ENCODE measurements at places on chromosomes 6 and 20.

GRCh38 chr6:16145038-16145437, 16.2 kb downstream of the MYLIP start:
- no peak for DNase-seq

GRCh38 chr6:84450018-84450417, 222.6 kb upstream of the CEP162 start:
- DNase-seq: no peak

DNA sequence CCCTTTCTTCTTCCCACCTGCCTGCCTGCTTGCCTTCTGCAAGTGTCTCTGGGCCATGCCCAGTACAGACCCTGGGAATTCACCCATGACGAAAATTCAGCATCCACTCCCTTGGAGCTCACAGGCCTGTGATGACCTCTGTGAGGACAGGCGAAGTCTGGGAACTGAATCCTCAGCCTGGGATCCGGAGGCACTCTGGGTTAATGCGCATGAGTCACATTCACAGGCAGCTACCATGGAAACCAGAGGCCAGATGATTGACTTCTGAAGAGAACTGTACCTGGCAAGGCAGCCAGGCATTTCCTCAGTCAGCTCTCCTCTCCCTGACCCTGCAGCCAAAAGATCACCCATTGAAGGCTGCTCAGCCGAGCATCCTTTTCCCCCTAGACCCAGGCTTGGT, 41.0 kb downstream of the SLC9A8 start:
- no peak for DNase-seq

GRCh38 chr20:32526125-32526524, 59.0 kb downstream of the NOL4L start:
- DNase-seq: no peak

- no peak for DNase-seq
These were observed 159.1 kb downstream of the TFAP2C start for GRCh38 chr20:56788041-56788670.

GRCh38 chr6:32226434-32226833, 2.6 kb upstream of the NOTCH4 start:
- DNase-seq: no peak

GRCh38 chr20:23393996-23394775, 27.1 kb downstream of the NAPB start:
- no peak for DNase-seq

- peak; percentile 4 for DNase-seq
These were observed 2.2 kb upstream of the KIF25 start for GRCh38 chr6:167995302-167995701.

GRCh38 chr6:89353118-89353556, 615 bp upstream of the UBE2J1 start:
- DNase-seq: no peak

DNA sequence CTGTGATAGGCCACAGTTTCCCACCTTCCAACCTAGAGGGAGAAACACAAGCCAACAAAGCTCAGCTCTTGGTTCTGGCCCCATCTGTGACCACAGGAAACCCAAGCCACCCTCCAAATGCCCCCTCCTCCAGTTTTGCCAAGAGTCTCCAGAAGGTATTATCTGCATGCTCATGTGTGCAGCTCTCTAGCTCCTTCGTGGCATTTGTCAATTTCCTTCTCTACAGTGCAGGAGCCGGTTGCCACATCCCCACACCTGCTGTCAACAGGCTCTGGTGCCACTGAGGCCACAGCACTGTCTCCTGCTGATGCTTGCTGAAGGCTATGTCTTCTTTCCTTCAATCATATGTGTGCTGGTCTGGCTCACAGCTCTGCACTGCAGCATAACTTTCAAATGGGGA, 177.2 kb downstream of the CLIC5 start:
- DNase-seq: no peak

DNA sequence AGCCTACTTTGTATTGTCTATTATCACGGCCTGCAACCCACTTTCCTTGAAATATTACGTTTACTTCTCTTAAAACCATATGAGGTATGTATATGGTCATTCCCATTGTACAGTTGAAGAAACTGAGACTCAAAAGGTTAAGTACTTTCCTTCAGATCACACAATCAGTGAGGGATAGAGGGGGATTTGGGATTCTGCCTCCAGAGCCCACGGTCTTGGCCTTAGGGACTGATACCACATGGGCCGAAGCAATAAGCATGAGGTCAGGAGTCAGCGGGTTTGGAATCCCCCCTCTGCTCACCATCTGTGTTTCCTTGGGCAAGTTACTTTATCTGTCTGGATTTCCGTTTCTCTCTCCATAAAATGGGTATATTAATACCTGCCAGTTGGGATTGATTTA, 19.4 kb upstream of the EPB41L1 start:
- no peak for DNase-seq

DNA sequence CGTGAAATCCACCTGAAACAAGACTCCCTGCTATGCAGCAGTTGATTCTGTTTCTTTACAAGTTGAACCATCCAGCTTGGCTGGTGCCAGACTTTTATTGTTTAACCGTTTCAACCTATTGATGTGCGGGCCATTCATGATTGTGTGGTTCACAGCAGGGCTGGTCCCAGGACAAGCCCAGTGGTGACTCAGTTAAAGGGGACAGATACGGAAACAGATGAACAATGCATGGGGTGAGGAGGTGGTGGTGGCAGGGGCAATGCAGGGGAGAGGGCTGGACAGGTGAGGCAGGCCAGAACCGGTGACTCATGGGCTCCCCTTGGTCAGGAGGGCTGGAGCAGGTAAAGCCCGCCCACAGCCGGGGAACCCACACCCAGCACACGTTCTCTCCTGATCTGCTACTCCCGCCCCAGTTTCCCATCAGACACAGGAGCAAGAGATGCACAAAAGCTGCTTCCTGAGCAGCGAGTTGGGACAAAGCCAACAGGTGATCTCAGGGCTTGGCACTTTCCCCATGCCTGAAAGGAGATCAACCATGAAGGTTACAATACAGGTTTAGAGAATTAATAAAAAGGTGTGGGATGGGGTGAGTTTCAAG, 232.2 kb downstream of the LY86 start:
- DNase-seq: peak; percentile 85

- DNase-seq: peak; percentile 70
These were observed 6.7 kb downstream of the PSMA7 start for GRCh38 chr20:62136283-62137091.

DNA sequence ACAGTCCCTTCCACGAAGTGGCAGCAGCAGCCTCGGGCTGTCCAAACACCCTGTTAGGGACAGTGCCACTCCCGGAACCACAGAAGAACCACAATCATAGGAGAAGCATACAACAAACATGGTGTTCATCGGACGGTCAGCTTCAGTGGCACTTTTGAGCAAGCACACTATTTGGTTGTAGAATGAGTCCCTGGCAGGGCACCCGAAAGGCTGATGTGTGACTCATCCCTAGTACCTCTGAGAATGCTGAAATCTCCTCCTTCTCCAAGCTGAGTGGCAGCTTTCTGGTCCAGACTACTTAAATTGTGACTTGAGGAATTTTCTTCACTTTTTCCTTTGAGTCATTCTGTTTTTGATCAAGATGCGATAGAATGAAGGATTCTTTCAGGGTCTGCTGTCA, 282.5 kb downstream of the ESR1 start:
- no peak for DNase-seq

- no peak for DNase-seq
These were observed 401.6 kb upstream of the RUNX2 start for GRCh38 chr6:44926556-44926955.

DNA sequence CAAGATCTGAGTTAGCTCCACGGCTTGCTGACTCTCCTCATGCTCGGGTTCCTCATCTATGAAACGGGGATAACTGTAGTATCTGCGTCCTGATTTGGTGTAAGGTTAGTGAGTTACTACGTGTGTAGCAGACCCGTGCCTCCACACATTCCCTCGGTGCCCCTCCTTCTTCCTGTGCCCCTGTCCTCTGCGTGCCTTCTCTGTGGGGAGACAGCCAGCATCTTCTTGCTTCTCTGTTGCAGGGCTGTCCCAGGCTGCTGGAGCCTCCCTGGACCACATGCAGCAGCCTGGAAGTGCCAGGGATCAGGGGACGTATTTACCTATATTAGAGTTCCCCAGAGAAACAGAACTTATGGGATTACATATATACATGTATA, 128.6 kb upstream of the PRND start:
- no peak for DNase-seq

GRCh38 chr20:63934271-63935068, 21.7 kb downstream of the UCKL1 start:
- no peak for DNase-seq

- DNase-seq: no peak
These were observed 74.0 kb upstream of the RALGAPA2 start for GRCh38 chr20:20786428-20786827.

- no peak for DNase-seq
These were observed at the start of gene DST for GRCh38 chr6:56642366-56643261. TSS of gene DST (minus strand) at chr6:56642889.

DNA sequence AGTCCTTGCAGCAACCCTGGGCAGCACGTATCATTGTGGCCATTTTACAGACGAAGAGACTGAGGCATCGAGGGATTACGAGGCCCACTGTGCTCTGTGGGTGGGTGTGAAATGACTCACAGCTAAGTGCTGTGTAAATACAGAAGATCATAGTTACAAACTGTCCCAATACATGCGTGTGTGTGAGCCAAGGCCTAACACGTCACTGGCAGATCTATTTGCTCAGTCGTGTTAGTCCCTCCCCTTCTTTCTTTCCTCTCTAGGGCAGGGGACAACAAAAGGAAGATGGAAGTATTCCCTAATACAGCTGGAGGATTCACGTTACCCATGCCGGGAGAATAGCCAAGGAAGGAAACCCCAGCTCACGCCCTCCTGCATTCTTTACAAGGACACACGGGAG, 175.9 kb downstream of the CDC5L start:
- no peak for DNase-seq

- DNase-seq: no peak
These were observed 25.1 kb downstream of the ZNFX1 start for GRCh38 chr20:49252556-49253350.

GRCh38 chr20:13913572-13913971, 76.8 kb downstream of the SEL1L2 start:
- DNase-seq: no peak

GRCh38 chr6:34554291-34555006, 1.7 kb downstream of the SPDEF start:
- DNase-seq: no peak

DNA sequence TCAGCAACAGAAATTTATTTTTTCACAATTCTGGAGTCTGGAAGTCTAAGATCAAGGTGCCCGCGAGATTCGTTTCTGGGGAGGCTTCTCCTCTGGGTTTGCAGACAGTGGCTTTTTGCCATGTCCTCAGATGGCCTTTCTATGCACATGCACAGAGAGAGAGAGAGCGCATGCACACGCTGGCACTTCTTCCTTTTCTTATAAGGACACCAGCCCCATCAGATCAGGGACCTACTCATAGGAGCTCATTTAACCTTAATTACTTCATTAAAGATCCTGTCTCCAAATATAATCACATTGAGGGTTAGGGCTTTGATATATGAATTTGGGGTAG, 260.7 kb upstream of the PLCB4 start:
- DNase-seq: peak; percentile 22

DNA sequence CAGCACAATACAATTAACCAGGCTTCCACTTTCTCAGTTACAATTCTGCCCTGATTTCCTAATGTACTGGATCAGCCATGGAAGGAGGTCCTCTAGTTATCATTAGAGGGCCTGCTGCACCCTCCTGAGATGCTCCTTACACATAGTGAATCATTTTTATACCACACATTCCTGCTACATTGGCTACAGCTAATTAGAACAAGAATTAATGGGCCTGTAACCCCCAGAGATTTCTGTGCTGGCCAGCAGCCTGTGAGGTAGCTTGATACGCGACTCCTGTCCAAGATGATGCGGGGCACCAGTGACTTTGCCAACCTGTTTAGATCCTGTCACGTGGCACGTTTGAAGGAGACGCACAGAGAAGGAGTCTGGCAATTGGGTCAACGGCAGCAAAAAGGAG, 422.8 kb downstream of the EPM2A start:
- DNase-seq: no peak

GRCh38 chr6:31266567-31267360, 5.1 kb downstream of the HLA-C start:
- no peak for DNase-seq

GRCh38 chr20:53666144-53666543, 72.5 kb upstream of the ZNF217 start:
- DNase-seq: no peak

DNA sequence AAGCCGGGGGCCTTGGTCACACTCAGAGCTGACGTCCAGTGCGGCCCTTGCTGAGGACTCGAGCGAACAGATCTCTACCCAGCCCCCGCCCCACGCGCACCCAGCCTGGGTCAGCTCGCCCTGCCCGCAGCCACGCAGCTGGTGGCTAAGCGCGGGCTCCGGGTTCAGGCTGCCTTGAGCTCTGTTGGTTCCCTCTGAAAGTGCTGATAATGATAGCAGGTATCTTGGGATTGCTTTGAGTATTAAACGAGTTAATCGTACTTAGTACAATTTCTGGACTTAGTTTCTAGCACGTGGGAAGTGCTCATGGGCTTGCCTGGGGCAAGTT, 88.1 kb upstream of the TGM3 start:
- no peak for DNase-seq

DNA sequence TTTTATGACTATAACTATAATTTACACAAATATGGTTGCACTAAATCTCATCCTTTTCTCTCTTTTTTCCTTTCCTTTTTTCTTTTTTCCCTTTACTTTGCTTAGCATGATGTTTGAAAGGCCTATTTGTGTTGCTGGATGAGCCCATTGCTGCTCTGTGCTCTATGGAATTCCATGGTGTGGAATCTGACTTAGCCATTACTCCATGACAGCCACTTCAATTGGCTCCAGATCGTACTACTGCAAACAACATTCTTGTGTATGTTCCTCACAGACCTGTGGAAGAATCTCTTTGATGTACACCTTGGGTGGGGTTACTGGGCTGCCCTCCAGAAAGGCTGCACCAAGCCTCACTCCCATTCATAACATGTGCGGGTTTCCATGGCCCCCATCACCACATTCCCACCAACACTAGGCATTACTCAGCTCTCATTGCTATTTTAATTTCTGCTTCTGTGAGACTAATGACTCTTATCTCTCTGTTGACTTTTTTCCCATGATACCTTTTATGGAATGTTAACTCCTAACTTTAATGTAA, 979.0 kb downstream of the KIF16B start:
- no peak for DNase-seq

GRCh38 chr6:23262864-23263263, 693.5 kb downstream of the HDGFL1 start:
- DNase-seq: no peak

DNA sequence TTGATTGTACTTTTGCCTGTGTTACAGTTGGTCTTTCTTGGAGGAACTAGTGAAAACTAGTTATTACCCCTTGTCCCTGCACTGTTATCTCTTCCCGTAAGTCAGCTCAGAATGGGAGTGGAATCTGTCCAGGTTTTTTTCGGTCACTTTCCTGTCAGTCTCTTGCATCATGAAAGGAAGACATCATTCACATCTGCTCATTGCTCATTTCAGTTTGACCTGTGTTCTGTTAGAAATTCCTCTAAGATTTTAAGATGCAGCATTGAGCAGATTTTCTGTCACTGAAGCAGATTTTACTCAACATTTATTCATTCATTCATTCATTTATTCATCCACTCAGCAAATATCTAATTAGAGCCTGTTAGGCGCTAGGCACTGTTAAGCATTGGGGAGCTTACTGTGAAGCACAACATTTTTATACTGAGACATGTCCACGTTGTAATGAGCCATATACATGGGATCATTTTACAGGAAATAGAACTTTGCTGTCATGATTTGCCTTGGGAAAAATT, 33.1 kb upstream of the HINT3 start:
- DNase-seq: no peak

All from colonic mucosa (tissue), 4 donors.